ENCODE measurements at places on chromosomes 13 and 19. TPM values are rescaled to one million over a fixed set of nuclear protein-coding genes. Genes with fewer than 3 reads are reported as not detected.

DNA sequence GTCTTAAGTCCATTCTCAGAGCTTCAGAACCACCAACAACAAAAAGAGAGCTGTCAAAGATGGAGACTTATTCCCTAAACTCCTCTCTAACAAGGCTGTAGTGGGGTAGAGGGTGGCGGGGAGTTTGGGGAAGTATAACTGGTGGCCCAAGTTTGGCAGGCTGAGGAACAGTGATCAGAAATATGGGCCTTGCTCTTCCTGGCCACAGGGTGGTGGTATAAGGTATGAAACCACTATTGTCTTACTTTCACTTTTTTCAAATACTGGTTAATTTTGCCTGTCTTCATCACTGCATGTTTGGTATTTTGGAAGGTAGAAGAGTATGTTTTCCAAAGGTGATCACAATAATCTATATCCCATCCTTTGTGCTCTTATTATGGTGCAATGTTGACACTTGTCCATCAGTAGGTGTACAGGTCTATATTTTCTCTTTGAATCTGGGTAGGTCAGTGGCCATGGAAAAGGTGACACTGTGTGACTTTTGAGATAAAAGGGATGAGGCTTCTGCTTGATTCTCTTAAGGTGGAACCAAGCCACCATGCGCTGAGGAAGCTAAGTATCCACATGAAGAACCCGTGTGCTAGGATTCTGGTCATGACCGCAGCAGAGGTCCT lies 23.2 kb upstream of the GPC5 start:
- no peak overlapping the region for H3K27ac ChIP-seq
- H3K27me3 ChIP-seq = no peaks in the 10 kb centered on the region
- H3K4me1 ChIP-seq = no peaks in the 10 kb centered on the region
- no peaks in the 10 kb centered on the region for H3K36me3 ChIP-seq
- no peak for DNase-seq

LILRA2 gene
- 3.5 TPM for total RNA-seq

DNA sequence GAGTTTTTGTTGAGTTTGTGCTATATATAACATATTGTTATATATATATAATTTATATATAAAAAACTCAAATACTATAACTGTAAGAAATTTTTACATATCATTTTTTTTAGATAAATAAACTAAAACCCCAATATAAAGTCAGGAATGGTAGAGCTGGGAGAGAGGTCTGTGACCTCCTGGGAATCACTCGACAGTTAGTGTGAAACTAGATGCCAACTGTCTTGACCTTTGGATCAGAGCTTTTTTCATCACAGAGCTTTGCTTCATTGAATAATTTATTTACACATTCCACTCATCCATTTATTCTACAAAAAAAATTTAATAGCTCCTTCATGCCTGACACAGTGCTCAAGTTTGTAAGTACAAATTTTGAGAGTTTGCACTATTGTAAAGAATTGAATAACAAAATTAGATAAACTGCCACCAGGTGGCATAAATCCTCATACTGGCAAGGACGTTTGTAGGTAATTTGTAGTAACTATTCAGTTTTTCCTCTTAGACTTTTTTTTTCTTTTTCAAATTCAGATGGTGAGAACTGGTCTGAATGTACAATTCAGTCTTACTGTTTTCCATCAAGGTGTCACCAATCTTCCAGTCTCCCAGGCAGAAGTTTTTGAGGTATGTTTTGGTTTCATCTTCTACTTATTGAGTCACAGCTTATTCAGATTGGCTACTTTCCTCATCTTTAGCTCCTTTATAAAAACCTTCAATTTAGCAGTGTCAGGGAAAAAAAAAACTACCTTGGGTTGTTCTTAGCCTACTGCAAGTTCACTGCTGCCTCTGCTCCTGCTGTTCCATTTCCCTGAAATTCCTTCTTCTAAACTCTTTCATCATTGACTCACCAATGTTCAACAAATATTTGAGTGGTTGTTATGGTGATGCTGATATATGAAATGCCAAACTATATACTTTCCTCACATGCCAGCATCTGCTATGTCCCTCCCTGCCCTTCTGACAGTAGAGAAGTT lies 28.7 kb downstream of the LACC1 start:
- H3K27ac ChIP-seq = no peak overlapping the region
- no peak for DNase-seq
- no peaks in the 10 kb centered on the region for H3K36me3 ChIP-seq
- H3K4me1 ChIP-seq = peaks cover 2% of the 10 kb centered on the region
- H3K4me3 ChIP-seq = no peak overlapping the region

WTIP gene
- total RNA-seq = 74.0 TPM

ZBTB7A gene
- 53.9 TPM for total RNA-seq

DNA sequence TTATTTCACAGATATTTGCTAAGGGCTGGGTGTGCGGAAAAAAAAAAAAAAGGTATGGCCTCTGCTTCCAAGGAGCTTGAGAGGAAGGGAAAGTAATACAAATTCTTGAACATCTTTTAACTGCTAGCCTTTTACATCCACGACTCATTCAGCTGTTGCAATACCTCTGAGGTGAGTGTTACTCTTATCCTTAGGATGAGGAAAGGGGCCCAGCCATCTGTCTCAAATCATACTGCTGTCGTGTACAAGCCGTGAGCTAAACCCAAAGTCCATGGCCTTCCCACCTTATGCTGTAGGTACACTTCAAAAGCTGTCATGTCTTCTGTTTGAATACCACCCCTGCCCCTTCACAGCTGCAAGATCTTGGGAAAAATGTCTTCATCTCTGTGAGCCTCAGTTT lies 146.8 kb downstream of the KCNRG start:
- H3K27ac ChIP-seq = no peak overlapping the region
- no peaks in the 10 kb centered on the region for H3K27me3 ChIP-seq
- H3K4me3 ChIP-seq = no peak overlapping the region
- H3K36me3 ChIP-seq = no peaks in the 10 kb centered on the region
- DNase-seq = no peak
- no peaks in the 10 kb centered on the region for H3K4me1 ChIP-seq

CEACAM8 gene
- total RNA-seq = 0.19 TPM

- H3K27me3 ChIP-seq = no peaks in the 10 kb centered on the region
Observed at GRCh38 chr19:35347930-35348298, 212 bp downstream of the FFAR1 start.

All from aorta (tissue), 5 donors.